ENCODE measurements at places on chromosomes 3 and 15.

- no peak for DNase-seq
Observed at GRCh38 chr3:51394541-51394940, 3.5 kb downstream of the RBM15B start.

GRCh38 chr3:25899352-25900101, 109.6 kb downstream of the OXSM start:
- no peak for DNase-seq

DNA sequence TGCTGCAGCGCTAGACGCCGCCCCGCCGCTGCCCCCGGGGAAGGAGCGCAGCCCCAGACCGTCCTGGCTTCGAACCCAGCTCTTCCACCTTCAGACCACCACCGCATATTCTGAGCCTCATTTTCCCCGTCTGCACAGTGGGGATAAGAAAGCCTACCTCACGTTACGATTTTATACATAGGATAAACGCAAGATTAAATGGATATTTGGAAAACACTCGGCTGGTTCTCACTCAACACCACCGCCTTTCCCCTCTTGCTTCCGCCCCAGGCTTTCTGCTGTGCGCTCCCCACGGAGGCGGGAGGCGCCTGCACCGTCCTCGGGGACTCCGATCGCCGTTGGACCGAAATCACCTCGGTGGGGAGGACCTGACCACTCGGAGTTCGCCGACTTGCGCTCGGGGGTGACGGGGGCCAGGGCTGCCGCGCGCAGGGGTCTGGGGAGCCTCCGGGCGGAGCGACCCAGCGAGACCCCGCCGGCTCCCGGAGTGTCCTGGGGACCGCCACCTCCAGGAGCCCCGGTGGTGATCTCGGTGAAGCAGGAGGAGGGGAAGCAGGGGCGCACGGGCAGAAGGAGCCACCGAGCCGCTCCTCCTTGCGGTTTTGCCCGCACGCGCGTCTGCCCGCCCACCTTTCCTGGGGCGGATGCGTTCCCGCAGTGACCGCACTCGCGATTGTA, 4.0 kb downstream of the FBXL22 start:
- DNase-seq: no peak

DNA sequence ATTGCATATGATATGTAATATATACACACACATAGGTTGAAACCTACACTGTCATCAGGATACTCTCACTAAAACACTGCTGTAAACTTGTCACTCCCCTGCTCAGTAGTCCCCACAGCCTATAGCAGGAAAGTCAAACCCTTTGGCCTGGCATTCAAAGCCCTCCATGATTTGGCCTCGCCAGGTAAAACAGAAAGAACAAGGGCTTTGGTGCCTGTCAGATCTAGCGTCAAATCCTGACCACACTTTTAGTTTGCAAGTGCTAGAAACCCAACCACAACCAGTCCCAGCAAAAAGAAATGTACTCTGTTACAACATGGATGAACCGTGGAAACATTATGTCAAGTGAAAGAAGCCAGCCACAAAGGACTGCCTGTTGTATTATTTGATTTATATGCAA, 11.4 kb downstream of the CRABP1 start:
- no peak for DNase-seq

DNA sequence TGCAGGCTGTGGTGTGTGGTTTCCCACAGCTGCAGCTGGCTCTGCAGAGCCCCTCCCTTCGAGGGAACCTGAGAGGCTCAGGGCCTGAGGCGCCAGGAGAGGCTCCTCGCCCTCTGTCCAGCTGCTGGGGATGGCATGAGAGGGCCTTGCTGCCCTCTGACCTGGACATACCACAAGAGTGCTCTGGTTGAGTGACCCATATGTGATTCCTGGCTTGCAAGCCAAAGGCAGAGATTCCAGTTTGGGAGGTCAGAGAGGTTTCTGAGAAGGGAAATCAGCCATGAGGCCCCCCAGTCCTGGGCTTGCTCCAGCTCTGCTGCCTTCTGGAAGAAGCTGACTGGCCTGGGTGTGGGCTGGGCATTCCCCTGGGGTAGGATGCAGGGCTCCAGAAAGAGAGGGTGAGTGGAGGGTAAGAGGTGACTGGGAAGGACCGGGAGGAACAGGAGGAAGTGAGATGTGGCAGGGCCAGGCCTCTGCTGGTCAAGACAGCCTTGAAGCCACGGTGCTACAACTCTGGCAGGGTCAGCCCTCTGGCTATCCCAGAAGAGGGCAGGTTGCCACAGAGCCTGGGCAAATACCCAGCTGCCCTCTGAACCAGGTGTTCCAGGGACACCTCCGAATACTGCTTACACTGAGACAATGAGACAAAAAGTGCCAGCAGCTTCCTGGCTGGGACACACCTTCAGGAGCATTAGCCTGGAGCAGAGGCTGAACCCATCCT, 16.0 kb upstream of the SRP14 start:
- DNase-seq: peak; percentile 27

DNA sequence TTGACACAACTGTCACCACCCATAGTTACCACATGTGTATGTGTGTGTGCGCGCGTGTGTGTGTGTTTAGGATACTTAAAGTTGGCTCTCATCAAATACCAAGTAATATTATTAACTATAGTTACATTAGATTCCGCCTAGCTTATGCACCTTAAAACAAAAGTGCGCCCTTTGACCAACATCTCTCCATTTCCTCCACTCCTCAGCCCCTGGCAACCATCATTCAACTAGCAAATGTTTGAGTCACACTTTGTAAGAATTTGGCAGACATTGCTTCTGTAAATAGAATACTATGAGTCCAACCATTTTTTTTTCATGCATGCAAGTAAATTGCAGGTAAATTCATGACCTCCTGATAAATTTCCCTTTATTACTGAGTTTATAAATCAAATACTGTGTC, 169.3 kb downstream of the GBE1 start:
- DNase-seq: no peak

DNA sequence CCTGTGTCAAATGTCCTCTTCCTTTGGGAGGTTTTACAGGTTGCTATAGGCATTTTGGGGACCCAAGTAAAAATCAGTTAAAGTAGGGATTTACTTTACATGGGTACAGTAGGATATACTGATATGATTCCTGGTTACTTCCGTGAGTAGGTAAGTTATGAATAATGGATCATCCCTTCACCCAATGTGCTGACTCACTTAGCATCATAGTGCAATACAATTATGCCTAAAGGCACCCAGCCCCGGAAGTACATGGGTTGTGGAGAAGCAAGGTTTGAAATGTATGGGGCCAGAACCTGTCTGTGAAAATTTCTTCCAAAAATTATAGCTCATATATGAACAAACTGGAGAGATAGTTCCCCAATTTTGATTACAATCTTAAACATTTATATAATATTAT, 64.0 kb downstream of the GLB1 start:
- no peak for DNase-seq

DNA sequence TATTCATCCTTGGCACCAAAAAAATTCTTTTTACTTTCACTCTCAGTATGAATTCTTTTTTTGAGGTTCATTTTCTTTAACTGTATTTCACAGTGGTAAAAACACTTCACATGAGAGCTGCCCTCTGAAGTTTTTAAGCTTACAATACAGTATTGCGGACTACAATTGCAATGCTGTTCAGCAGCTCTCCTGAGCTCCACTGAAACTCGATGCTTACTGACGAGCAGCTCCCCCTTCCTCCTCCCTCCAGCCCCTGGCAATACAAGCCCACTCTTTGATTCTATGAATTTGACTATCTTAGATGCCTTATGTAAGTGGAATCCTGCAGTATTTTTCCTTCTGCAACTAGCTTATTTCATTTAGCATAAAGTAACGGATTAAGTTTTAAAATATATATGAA, 183.4 kb downstream of the ADAMTS17 start:
- DNase-seq: no peak

DNA sequence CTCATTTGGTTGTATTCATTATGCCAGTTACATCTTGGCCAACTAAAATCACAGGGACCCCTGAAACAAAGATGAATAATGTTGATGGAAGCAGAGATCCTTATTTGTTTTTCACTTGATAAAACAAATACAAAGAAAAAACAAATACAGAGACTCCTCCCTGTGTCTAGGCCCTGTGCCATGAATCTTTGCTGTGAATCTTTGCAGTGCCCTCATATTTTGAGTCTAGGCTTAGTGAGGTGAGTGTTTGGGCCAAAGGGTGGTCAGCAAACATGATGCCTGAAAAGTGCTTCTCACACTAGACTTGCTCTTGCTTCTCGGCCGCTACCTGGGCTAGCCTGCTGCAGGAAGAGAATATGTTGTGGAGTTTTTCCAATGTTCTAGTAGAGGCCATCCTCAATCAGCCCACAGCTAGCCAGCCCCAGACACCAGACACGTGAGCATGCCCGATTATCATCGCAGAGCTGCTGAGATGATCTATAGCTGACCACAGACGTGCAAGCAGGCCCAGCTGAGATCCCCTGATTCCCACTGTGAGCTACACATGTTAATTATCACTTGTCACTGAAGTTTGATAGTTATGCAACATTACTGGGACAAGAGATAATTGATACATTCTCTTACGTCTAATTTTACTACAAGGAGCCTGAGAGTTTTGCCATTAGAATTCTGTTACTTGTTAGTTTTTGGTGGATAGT, 191.4 kb downstream of the THRB start:
- DNase-seq: no peak

DNA sequence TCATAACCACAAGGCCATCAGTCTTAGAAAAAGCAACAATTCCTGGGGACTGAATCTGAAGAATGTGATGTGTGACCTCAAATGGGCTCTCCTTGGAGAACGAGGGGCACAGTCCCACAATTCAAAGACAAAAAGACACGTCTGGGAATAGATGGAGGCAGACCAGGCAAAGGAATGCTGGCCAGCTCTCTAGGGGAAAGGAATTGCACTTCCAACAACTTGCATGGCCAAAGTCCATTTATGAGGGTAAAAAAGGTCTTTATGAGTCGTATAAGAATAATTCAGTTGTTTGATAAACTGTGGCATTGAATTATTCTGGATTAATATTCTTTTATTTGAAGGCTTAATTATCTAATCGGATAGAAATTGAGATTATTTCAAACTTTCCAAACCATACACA, 180.5 kb upstream of the FEZF2 start:
- no peak for DNase-seq

- no peak for DNase-seq
Observed at GRCh38 chr15:100681335-100681746, 79.0 kb downstream of the ASB7 start.

GRCh38 chr15:93109336-93110102, 20.5 kb upstream of the RGMA start:
- DNase-seq: no peak

GRCh38 chr3:69108811-69109210, 13.6 kb downstream of the LMOD3 start:
- no peak for DNase-seq

DNA sequence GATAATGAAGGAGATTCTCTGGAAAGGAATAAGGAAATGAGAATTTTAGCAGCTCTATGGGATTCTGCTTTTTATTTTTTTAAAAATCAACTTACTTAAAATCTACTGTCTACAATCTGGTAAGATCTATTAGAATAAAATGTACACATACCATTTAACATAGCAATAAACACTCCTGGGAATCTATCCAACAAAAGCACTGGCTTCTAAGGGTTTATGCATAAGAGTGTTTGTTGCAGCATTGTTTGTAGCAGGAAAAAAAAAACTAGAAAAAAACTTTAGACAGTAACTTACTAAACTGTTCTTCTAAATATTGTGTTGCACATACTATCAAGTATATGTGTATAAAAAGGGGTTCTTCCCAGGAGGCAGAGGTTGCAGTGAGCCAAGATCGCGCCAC, 15.7 kb upstream of the RBP1 start:
- DNase-seq: no peak

DNA sequence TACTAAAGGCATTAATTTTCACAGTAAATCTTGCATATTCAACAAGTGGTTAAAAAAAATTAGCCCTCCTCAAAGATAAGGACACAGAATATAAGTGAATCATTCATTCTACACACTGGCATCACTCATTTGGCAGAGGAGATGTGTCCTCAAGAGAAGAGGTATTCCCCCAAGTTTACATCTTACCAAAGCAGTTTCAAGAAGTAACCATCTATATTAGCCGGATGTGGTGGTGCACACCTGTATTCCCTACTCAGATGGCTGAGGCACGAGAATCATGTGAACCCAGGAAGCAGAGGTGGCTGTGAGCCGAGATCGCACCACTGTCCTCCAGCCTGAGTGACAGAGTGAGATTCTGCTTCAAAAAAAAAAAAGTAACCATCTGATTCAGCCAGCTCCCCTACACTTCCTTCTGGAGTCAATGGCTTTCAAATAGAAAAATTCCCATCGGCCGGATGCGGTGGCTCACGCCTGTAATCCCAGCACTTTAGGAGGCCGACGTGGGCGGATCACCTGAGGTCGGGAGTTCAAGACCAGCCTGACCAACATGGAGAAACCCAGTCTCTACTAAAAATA, 15.4 kb downstream of the RAF1 start:
- no peak for DNase-seq

- no peak for DNase-seq
Observed at GRCh38 chr15:62994975-62995681, 47.4 kb upstream of the TPM1 start.

DNA sequence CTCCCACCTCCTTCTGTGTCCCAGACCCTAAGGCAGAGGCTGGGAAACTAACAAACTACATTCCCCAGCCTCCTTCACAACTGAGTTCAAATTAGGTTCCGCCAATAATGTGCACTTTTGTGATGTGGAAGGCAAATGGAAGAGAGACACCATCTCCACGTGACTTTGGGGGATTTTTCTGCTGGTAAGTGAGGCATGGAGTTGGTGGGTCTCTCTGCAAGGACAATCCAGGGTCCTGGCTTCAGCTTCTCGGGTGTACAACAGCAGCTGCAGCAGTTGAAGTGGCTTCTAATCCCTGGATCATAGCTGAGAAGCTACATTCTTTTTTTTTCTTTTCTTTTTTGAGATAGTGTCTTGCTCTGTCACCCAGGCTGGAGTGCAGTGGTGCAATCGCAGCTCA, 58.9 kb upstream of the GATA2 start:
- DNase-seq: no peak

DNA sequence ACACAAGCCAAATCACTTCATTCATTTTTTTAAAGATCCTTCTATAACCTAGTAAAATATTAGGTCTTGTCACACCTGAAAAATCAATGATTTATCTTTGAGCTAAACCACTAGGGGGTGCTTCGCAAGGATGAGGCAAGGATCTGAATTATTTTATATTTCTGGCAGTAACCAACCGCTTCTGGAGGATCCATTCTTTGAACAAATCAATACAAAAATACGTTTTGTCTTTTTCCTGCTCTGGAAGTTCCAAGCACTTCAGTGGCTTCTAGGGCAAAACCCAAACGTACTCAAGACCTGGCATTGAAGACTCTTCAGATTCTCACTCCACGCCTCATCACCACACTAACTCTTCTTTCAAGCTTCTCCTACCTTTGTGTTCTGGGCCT, 486 bp downstream of the LSG1 start:
- no peak for DNase-seq

GRCh38 chr3:15055019-15055557, 10.0 kb downstream of the MRPS25 start:
- no peak for DNase-seq

DNA sequence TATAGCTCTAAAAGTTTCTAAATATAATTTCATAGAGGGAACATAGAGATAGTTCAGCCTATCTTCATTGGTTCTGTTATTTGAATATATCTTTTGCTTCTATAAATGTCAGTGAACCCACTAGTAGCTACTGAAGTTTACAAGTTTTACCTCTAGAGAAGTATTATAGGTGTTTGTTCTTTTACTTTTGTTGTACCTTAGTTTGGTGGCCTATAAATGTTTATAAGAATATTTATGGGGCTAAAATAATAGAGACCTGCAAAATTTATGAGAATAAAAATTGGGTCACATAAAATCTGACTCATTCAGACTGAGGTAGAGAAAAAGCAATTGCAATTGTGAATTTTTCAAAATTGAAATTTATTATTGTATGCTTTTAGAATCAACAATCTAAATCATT, 162.6 kb downstream of the SERPINI1 start:
- DNase-seq: no peak

GRCh38 chr3:117874028-117874690, 1160.5 kb downstream of the IGSF11 start:
- no peak for DNase-seq

Measured in GM04503 (cell line).